Suprapubic skin (tissue), 4 donors: ENCODE measurements at places on chromosomes 5 and 9. TPM values are rescaled to one million over a fixed set of nuclear protein-coding genes. Genes with fewer than 3 reads are reported as not detected.
A peak's percentile ranks its signal among the peaks of the same experiment; 100 is the strongest.

GRCh38 chr5:124627815-124628595 is 118.4 kb downstream of the ZNF608 start:
- DNase-seq = no peak

Gene RNF183
- not detected for total RNA-seq

Gene PCAT7
- 0.87 TPM for total RNA-seq

Gene SIT1
- not detected for total RNA-seq

Gene SLC6A19
- total RNA-seq = not detected

DNA sequence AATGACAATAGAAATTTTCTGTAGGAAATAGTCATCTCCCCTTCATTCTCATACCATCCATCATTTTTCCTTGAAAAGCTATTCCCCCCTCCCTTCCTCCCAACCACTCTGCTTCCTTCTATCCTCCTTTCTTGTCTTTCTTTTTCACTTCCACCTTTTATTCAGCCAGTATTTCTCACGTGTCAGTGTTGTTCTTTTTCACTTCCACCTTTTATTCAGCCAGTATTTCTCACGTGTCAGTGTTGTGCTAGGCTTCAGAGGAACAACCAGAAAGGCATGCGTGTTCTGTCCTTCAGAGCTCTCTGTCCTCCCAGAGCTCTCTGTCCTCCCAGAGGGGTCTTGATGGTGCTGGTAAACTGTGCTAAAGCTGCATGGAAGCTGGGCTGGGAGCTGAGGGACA is 419.6 kb downstream of the GADD45G start:
- no peak for DNase-seq

- no peak for DNase-seq
Measured at GRCh38 chr5:14249258-14250082, 106.3 kb downstream of the TRIO start.

DNA sequence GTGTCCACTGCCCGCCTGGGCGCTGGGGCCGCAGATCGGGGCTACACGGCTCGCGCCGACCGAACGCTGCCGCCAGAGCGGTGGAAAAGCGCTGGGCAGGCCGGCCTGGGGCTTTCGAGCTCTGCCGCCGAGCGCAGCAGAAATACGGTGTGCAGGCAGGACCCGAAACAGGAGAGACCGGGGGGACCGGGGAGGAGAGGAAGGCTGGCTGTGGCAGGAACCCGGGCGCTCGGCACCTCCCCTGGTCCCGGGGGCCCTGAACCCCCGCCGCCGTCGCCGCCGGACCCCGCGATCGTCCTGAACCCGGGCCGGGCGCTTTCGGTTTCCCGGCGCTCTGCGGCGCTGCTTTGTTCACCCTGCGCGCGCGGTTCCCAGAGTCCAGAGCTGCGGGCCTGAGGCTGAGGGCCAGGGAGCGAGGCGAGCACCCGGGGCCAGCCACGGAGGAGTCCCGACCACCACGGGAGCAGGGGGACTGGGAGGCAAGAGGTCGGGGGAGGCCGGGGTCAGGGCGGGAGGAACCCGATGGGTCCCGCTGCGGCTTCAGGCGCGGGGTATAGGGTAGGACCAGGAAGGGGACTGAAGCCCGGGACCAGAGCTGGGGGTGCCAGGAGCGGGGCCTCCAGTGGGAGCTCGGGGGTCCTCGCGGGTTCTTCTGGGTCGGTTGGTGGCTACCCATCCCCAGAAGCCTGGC is 12.0 kb downstream of the IRX2 start:
- peak; percentile 61 for DNase-seq

Gene FIBCD1
- not detected for total RNA-seq

DNA sequence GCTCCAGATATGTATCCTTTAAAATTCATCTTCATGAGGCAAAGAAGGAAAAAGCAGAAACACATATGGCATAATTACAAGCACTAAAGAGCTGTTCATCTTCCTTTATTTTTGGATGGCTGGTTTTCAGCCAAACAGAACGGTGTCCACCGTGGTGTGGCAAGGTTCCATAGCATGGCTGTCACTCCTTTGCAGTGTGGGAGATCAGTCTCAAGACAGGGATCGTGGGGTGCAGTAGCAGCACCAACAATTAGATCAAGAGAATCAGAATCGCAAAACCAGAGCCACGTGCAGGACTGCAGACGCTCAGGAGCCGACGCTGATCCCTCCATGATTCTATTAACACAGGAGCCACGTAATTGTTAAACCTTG is 79.5 kb downstream of the SEMA4D start:
- DNase-seq = no peak

GRCh38 chr5:89493414-89493813 is 610.4 kb upstream of the MEF2C start:
- no peak for DNase-seq

Gene PCDHA10
- total RNA-seq = 0.47 TPM

DNA sequence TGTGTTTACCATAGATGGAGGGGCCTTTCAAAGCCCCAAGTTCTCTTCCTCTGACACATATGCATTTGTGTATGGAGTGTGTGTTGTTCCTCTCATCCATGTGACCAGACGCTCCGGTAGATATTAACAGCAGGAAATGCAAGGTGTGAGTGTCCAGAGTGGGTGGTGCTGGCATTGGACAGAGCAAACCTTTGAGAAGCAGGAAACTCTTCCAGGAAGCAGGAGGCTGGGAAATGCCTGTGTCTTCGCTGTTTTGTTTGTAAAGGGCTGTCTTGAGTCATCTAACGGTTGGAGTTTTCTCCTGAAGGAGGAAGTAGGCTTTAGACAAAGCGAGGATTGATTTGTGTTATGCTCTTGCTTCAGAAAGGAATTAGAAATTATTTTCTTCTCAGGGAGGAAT is 370.9 kb downstream of the PLK2 start:
- no peak for DNase-seq

DNA sequence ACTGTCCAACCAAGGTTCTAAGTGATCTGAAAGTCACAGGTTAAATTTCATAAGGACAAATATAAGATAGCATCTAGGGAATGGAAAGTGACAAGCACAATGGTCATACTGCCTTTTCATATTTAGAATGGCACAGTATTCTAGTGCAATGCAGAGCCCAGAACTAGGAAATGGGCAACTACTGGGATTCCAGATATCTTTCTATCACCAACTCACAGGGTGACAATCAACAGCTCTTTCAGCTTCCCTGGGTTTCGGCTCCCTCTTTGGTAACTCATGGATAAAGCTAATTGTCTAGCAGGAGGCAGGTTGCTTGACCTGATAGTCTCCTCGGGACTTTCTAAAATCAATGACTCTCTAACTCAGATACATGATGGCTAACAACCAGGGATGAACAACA is 60.4 kb downstream of the NR3C1 start:
- no peak for DNase-seq

- no peak for DNase-seq
Measured at GRCh38 chr5:164998142-164998541, 1492.7 kb downstream of the MAT2B start.

Gene CATSPER3
- 0.34 TPM for total RNA-seq

- no peak for DNase-seq
Measured at GRCh38 chr9:116160676-116161571, 7.3 kb downstream of the PAPPA start.

GRCh38 chr9:126818482-126818881 is 13.6 kb downstream of the ZBTB43 start:
- no peak for DNase-seq

DNA sequence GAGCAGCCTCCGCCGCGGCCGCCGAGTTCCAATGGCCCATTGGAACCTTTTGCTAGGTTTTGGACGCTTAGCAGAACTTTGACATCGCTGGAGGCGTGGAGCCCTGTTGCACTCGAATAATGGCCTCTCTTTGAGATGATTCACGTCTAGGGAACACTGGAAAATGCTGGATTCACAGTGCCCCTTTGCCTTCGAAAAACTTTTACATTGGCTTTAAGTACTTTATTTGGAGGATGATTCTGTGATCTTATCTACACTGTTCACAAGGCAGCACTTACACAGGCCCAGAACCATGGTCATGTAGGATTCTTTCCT is 536 bp upstream of the PPIC start:
- no peak for DNase-seq

Gene CDC20B
- not detected for total RNA-seq

DNA sequence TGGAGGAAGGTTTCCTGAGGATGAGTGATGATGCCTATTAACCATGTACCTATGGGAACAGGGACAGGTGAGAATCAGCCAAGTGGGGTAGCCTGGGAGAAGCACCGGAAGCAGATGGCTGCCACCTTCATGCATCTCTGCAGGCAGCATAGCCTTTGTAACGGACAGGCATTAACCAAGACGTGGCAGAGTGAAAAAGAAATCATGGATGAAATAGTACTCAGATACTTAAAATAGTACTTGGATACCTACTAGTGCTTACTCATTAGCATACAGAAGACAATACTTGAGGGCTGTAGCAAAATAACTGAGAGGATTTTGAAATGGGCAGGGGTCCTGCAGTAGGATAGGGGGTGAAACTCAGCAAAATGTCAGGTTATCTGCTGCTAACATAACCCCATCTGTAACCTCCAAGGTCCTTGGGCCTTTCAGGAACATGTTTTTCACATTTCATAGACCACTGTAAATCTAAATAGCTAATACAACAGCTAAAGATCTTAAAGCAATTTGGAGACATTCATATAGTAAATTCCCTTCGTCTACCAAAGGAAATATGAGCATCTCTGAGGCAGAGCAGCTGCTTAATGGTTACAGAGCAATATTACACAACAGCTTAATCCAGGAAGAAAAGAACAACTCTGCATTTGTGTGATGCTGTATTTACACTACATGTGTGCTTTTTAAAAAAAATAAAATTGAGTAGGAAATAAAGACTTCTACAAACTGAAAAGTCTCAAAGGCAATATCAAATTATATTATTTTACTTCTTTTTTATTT is 154.3 kb downstream of the NFIB start:
- DNase-seq = no peak

DNA sequence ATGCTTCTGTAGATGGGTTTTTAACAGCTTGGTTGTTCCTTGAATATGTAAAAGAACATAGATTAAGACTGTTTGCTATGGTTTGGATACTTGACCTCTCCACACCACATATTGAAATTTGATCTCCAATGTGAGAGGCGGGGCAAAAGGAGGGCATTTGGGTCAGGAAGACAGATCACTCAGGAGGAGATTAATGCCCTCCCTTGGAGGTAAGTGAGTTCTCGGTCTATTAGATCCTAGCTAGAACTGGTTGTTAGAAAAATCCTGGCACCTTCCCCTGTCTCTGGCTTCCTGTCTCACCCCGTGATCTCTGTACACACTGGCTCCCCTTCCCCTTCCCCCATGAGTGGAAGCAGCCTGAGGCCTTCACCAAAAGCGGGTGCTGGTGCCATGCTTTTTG is 281.1 kb upstream of the ANKRD55 start:
- DNase-seq = no peak

GRCh38 chr9:70672161-70672649 is 257.7 kb upstream of the KLF9 start:
- no peak for DNase-seq

- no peak for DNase-seq
Measured at GRCh38 chr5:73472116-73472515, 23.5 kb upstream of the FOXD1 start.

GRCh38 chr5:75037106-75037505 is 15.3 kb downstream of the GCNT4 start:
- no peak for DNase-seq

GRCh38 chr5:158434749-158435148 is 575.8 kb upstream of the CLINT1 start:
- DNase-seq = no peak

Gene TMEM232
- total RNA-seq = 0.76 TPM

Gene C9orf50
- not detected for total RNA-seq

Gene CDH9
- total RNA-seq = not detected

Gene CER1
- not detected for total RNA-seq

Gene MYMK
- not detected for total RNA-seq

DNA sequence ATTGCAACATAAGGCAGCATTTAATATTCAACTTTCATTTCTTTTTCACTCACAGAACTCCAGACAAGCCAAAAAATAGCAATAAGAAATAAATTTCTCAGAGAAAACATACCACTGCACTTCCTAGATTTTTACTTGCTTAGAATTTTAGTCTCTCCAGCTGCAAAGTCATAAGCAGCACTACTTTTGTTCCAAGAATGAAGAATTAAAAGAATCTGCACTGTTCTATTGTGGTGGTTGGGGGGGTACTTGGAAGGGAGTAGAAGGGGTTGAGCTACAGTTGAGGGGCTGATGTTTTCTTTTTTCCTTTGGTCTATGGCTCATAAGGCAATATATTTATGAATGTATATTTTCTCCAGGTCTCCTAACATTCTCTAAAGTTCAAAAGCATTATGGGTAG is 144.5 kb downstream of the KIAA0825 start:
- DNase-seq = no peak

DNA sequence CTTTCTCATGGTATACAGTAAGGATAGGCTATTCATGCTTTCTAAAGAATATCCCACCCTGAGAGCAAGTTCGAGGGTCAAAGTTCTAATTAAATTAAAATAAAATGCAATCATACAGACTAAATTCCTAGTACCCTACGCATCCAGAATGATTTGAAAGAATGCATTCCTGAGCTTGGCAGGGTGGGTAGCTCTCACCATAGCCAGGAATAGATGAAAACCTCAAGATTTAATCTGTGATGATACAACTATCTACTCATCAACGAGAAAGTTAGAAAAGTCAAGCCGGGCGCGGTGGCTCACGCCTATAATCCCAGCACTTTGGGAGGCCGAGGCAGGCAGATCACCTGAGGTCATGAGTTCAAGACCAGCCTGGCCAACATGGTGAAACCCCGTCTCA is 32.3 kb downstream of the SERINC5 start:
- DNase-seq = no peak

Gene WHRN
- 7.7 TPM for total RNA-seq

GRCh38 chr9:84502066-84502465 is 161.5 kb upstream of the SLC28A3 start:
- DNase-seq = no peak

DNA sequence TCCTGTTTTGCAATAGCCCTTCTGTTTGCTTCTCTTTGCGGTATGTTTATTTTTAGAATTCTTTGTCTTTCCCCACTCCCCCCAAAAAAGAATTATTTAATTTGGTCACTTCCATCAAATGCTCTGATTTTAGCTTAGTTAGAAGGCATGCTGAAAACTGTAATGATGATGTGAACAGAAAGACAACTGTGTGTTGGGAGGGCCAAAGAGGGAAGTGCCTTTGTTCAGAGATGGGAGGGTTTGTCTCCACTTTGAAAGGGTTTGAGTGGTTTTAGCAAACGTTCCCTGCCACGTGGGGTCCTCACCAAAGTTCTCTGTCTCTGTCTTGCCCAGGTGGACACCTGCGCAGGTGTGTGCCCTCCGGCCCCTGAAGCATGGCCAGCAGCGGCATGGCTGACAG is 41.9 kb downstream of the SYK start:
- DNase-seq = no peak

Gene FAM169A
- 0.15 TPM for total RNA-seq

- no peak for DNase-seq
Measured at GRCh38 chr5:78547183-78547582, 101.4 kb downstream of the LHFPL2 start.

- DNase-seq = peak; percentile 95
Measured at GRCh38 chr5:179023528-179024189, at the start of gene ZNF879. TSS of gene ZNF879 (plus strand) at chr5:179023804. CDS start at chr5:179025005, 1,201 bp downstream.

- DNase-seq = no peak
Measured at GRCh38 chr5:14407746-14408175, 173.8 kb upstream of the OTULINL start.

- DNase-seq = no peak
Measured at GRCh38 chr5:4542145-4542778, 597.9 kb upstream of the ADAMTS16 start.

Gene EQTN
- not detected for total RNA-seq

Gene PCDHB6
- 0.76 TPM for total RNA-seq

Gene PCDHGA1
- 0.32 TPM for total RNA-seq

Gene SLC34A1
- not detected for total RNA-seq
